ENCODE measurements at places on chromosomes 7 and 10.
A peak's percentile ranks its signal among the peaks of the same experiment; 100 is the strongest.

GRCh38 chr10:5540891-5541290 lies 16.1 kb downstream of the CALML3 start:
- no peak for DNase-seq

GRCh38 chr7:94962661-94963060 lies 55.3 kb downstream of the PPP1R9A start:
- no peak for DNase-seq

DNA sequence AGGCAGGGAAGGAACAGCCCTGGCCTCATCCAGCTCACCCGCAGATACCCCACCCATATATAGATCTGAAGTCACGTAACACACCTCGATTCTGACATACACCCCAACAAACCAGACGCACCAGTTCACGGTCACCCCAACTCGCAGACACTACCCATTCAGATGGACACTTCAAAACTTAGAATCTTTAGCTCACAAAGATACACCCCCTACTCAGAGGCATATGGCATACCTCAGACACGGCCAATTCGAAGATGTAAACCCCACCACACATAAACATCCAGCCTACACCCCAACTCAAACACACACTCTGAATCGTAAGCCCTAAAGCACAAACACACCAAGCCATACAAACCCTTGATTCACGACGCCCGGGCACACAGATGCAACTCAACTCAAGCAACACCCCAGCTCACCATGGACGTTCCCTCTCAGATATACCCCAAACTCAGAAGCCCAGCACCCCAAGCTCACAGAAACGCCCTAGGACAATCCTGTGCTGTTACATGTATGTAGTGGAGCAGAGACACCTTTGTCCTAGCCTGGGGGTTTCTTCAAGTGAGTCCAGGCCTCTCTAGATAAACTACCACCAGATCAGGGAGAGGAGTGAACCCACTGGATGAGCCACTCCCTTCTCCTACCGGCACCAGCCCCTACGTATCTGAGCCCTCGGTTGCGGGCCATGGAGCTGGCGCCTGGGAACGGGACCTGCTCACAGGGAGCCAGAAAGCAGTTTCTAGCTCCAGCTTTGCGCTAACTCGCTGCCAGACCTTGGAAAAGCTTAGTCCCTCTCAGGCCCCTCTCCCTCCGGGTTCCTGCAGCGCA lies 8.8 kb downstream of the PSD start:
- no peak for DNase-seq

GRCh38 chr7:50336894-50337703 lies 32.6 kb downstream of the IKZF1 start:
- no peak for DNase-seq

DNA sequence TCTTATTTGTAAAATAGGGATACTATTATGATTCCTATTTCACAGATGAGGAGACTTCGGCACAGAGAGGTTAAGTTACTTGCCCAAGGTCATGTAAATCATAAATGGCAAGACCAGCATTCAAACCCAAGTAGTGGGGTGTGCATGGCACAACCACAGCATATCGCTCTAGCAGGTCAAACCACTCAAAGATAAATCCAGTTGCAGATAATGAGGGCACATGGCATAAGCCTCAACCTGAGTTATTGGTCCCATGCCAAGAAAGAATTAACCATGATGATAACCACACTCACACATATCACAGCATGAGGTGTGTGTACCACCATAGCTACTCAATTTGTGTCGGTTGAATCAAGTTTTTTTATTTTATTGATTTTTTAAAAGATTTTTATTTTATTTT lies 180.5 kb downstream of the CREB5 start:
- no peak for DNase-seq

- DNase-seq, result no peak
Observed at GRCh38 chr10:75122505-75122904, 11.0 kb downstream of the SAMD8 start.

DNA sequence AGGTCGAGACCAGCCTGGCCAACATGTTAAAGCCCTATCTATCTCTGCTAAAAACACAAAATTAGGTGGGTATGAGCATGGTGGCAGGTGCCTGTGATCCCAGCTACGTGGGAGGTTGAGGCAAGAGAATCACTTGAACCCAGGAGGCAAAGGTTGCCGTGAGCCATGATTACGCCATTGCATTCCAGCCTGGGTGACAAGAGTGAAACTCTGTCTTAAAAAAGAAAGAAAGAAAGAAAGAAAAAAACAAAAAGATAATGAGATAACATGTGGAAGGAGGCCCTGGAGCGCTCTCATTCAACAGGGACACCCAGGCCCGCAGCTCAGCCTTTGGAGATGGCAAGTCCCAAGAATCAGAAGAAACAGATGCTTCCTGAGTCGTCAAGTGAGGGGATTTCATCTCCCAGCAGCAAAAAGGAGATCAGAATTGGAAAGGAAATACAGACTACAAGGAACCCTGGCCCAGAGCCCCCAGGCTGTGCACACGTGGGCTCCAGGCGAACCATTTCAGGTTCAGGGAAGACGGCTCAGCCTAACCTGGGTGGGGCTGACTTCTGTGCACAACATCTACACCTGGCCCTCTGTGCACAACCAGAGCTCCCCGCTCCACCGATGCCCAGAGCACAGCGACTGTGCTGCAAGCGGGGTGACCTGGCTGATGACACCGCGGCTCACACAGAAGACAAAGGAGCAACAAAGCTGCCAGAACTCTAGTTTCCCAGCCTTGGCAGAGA lies 33.3 kb downstream of the GNA12 start:
- DNase-seq, result no peak

- DNase-seq, result no peak
Observed at GRCh38 chr7:45597286-45597984, 23.3 kb downstream of the ADCY1 start.

DNA sequence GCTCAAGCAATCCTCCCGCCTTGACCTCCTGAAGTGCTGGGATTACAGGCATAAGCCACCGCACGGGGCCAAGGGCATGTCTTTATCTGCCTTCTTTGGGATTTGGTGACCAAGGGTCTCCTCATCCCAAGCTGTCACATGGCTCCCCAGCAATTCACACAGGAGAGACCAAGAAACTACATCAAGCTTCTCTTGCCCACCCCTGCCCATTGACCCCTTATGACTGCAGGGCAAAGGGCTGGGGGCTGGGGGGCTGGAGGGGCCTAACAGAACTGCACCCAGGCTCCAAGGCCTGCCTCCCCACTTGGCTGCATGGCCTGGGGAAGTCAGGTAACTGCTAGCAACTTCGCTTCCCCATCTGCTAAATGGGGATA lies 137.1 kb downstream of the SH3PXD2A start:
- DNase-seq, result no peak

DNA sequence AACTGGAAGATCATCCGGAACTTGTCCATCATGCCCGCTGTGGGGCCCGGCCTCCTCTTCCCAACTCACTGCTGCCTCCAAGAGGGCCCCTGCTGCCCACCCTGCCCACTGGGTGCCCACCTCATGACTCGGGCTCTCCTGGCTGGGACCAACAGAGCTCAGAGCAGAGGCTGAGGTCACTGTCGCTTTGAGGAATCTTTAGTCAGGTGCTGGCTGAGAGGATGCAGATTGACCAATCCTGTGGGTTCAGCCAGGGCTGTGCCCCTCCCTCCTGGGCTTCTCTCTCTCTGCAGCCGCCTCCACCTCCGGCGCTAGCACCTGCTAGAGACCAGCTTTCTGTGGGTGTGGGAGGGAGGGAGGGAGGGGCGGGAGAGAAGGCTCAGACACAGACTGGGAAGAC lies at the start of gene CALHM1:
CALHM1 (minus strand) TSS at position 181 of the 400 bp plus-strand sequence; CDS start at position 32, 149 bp downstream.
- DNase-seq, result no peak

DNA sequence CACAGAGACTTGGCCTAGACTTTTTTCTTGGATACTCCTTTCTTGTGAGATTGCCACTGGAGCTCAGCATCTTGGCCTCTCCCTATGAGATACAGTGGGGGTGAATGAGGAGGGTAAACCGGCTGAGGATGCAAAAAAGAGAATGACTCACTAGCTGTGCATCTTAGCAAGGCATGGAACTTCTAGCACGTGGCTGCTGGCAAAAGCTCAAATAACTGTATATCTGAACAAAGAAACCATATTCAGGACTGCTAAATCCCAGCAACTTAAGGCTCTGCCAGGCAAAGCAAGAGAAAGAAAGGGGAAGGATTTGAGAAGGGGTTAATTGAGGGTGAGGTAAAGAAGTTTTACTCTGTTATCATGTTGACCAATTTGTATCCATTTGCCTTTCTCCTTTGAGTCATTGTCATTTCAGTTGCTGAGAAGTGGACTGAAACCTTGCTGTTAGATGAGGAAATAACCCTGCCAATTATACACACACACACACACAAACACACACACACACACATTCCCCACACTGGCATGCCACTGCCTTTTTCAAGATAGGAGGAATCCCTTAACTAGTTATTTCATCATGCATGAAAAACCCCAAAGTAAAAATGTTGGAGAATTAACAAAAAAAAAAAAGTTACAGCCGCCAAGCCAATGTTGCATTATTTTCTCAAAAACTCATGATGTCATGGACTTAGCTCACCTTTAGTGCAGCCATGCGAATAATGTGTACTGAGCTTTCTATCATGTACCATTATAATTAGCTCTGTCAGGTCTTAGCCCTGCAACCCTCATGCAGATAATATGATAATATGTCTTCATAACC lies 997.3 kb downstream of the LRMDA start:
- no peak for DNase-seq

DNA sequence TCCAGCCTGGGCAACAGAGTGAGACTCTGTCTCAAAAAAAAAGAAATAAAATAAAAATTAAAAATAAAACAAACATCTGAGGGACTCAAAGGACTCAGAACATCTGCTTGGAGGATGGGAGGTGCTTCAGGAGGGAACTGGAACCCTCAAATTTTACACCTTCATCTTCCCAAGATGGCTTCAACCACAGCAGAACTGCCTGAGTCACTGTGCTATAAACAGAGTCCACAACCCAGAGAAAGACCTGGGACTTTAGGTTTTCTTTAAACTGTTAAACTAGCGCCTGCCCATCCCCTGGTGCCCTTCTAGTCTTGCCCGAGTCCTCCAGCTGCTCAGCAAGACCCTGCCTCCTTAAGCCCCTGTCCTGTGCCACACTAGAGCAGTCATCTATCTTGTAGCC lies 40.8 kb downstream of the RGS10 start:
- DNase-seq, result no peak

DNA sequence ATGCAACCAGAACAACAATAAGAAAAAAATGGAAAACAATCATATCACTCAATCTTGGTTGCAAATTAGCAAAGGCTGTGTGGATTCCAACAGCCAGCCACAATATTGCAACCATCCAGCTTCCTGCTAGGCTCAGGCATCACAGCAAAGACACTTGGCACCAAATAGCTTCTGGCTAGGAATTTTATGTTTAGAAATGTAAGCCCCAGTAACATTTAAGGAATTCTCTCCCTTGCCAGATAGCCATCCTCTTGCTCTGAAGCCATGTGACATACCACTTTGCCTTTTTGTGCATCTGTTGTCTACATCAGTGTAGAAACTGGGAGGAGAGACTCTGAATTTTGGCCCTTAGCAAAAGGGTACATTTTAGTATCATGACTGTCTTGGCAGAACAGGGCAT lies 22.2 kb downstream of the MKX start:
- no peak for DNase-seq

DNA sequence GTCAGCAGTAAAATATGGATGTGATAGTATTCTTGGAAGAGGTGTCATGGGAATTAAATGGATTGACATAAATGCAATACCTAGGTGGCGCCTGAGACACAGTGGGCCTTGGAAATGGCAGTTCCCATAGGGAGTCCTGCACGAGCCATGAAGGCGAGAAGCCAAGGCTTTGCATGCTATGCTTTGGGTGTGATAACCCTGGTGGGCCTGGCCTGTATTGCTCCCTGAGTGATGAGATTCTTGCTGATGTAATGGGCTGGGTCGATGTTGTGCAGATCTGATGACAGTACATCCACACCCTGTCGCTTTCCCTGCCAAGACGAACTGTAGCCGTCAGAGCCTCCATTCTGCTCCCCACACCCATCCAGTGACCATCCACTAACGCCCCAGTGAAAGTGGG lies 46.4 kb downstream of the CREB5 start:
- no peak for DNase-seq

DNA sequence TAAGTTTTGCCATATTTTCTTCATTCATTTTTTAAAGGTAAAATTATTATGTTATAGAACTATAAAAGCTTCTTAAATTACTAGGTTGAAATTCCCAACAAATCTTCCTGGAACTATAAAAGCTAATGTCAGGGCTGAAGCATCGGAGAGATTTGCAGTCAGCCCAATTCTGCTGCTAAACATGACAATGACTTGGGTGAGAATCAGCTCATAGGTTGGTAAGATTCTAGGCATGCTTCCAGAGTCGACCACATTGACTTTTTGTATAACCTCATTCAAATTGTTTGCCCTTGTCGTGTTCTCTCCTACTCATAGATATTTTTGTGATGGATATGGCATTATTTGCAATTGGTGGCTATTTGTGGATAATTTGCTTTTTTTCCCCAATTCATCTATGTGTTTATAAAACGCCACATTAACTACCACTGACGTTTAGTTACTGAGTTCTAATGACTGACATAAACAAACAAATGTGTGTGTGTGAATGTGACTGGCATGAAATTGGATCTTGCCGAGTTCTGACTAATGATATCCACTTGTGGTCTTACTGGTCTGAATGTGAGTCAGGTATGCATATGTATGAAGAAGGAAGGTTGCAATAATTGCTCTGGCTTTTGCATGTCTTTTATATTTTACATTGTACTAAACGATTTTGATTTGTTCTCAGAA lies 579.8 kb downstream of the PARD3 start:
- DNase-seq, result peak; percentile 9

- no peak for DNase-seq
Observed at GRCh38 chr7:91344911-91345310, 80.7 kb downstream of the FZD1 start.

GRCh38 chr10:11110539-11110938 lies 92.9 kb downstream of the CELF2 start:
- DNase-seq, result no peak

DNA sequence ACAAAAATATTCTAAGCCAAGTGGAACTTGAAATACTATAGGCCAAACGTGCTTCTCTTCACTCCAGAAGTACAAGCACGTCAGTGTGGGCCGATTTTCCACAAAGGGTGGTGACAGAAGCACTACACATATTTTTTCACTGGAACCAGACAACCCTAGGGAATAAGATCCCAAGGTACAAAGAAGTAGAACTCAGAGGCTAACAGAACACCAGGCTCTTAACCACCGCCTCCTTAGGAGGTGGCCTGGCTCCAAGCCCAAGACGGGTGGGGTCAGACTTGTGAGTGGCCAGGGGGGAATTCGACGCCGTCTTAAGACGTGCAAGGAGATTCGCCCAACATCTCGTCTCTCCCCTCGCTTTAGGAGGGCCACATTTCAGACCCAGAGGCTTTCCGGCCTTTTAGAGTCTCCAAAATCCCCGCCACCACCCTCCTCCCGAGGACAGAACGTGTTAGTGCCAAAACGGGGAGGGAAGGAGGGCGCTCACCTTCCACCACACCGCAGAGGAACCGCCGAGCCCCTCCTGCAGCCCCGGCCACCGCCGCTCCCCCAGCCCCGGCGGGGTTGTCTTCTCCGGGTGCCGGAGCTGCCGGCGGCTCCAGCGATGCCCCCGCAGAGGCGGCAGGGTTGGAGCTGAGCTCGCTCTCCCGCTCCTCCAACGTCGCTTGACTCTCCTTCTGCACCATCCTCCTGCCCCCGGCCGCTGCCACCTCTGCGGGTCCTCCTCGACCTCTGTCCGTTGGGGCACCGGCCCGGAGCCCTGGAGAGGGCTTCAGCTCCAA lies 716 bp downstream of the OGA start:
- peak; percentile 89 for DNase-seq

- no peak for DNase-seq
Observed at GRCh38 chr7:84999450-84999849, 187.4 kb downstream of the SEMA3D start.

GRCh38 chr7:151699147-151699927 lies 177.6 kb downstream of the PRKAG2 start:
- no peak for DNase-seq
